ENCODE measurements at places on chromosomes 2 and 18.

DNA sequence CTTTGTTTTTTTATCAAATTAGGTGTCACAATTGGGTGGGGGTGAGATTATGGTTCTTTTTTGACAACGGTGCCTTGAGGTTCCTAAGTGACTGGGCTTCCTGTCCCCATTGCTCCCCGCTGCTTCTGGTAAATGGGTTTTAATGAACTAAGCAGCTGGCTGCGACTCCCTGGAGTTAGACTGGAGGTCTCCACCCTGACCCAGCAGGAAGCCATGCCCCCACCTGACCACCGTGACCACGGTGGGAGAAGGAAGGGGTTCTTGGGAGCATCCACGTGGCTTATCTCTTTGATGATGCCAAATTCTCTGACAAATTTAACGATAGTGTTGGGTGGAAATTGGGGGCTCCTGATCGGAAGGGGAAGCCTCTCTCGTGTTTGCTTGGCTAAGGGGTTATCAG, 12.2 kb downstream of the CNDP2 start:
- DNase-seq, result no peak

- DNase-seq, result no peak
Measured at GRCh38 chr2:8258406-8258805, 423.4 kb upstream of the ID2 start.

GRCh38 chr2:109295781-109296117, 166.7 kb downstream of the SH3RF3 start:
- DNase-seq, result no peak

DNA sequence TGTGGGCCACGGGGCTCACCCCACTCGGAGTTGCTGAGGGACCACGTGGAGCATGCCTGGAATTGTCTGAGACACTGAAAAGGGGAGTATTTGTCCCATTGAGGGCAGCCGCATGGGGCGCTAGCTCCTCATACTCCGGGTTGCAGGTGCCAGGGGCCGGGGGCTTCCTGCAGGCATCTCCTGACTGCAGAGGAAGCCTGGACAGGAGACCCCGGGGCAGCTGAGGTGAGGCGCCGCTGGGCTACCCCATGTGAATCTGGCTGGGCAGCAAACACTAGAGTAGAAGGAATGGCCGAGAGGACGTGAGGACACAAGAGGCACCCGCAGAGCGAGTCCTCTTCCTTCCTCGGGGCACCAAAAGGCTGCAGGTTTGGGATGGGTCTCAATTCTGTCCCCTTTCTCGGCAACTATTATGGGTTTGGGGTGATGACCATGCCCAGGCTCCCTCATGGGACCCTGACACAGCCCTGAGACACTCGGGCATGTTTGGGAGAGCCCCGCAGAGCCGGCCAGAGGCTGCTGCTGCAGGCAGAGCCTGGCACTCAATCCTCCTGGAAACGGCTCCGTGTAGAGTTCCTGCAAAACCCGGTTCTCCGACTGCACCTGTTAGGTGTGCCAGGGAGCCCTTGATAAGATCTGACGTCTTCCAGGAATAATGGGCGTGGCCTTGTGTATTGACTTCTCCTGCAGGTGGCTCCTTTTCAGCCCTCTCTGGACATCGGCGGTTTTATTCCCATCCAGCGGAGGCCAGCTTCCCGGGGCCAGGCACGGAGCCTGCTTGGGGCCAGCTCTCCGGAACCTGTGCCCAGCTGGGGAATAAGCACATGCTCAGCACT, 77.0 kb downstream of the CTIF start:
- no peak for DNase-seq

- DNase-seq, result no peak
Measured at GRCh38 chr2:129812071-129812470, 167.4 kb upstream of the RAB6C start.

- no peak for DNase-seq
Measured at GRCh38 chr2:65402323-65402722, 30.1 kb downstream of the SPRED2 start.

- DNase-seq, result no peak
Measured at GRCh38 chr2:184004289-184004947, 593.9 kb upstream of the ZNF804A start.

DNA sequence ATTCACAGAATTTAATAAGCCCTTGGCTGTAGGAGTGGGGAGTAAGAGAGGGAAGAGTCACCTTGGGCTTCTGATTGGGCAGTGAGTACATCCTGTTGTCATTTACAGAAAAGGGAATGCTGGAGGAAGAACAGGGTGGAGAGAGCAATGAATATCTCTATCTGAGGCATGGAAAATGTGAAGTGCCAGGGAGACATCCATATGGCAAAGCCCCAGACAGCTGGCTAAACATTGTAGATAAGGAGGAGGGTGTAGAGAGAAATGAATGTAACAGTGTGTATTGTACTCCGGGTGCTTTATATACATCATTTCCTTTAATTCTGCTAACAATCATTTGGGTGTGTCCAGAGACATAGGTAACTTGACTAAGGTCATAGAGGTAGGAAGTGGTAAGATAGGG, 103.5 kb downstream of the UPP2 start:
- no peak for DNase-seq

- DNase-seq, result no peak
Measured at GRCh38 chr18:64692826-64693225, 543.9 kb upstream of the LINC00305 start.

GRCh38 chr18:76443519-76444445, 51.3 kb downstream of the ZNF516 start:
- no peak for DNase-seq

DNA sequence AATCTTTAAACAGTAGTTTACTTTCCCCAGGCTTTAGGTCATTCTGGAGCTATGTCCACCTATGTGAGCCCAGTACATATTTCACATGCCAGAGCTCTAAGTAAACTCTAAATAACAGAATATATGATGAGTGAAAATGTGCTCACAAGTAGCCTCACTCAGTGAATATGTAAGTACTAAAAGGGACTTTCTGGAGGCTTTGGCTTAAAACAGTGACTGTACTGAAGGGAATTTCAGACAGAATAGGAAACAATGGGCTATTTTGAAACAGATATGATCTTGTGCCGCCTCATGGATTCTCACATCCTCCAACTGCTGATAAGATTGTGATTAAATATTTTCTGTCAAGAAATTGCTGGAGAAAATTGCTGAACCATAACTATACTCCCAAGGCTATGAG, 747.9 kb downstream of the SOCS6 start:
- no peak for DNase-seq

GRCh38 chr2:129885735-129886134, 93.7 kb upstream of the RAB6C start:
- DNase-seq, result peak; percentile 60

- no peak for DNase-seq
Measured at GRCh38 chr18:72652990-72653593, 109.0 kb upstream of the CBLN2 start.

DNA sequence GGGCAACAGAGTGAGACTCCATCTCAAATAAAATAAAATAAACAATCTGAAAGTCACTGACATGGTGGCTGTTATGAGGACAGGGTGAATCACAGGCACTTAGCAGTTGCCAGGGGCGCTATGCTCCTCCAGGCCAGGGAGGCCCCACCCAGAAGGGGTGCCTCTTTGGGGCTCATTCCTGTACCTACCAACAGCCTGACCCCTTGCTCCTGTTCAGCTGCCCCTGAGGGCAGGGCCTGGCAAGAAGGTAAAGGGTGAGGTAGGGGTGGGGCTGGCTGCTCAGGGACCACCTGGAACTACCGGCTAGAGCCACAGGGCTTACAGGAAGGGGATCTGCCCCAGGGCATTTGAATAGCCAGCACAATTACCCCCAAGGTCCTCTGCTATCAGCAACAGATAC, 60.3 kb downstream of the INPP5D start:
- DNase-seq, result no peak

DNA sequence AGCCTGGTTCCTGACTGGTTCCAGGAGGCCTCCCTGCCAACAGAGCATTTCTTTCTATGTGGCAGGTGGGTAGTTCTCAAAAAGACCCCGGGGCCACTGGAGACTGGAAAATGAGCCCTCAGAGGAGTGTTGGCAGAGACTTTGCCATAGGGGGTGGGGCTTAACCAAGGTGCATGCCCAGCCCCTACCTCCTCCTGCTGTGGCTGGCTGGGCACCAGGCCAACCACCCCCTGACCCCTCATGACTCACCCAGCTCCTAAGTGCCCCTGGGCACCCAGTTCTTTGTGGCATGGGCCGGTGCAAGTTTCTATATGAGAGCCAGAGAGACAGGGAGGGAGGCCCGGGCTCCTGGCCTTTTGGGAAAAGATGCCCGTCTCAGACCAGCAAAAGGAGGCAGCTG, 98.2 kb upstream of the SMAD2 start:
- no peak for DNase-seq

DNA sequence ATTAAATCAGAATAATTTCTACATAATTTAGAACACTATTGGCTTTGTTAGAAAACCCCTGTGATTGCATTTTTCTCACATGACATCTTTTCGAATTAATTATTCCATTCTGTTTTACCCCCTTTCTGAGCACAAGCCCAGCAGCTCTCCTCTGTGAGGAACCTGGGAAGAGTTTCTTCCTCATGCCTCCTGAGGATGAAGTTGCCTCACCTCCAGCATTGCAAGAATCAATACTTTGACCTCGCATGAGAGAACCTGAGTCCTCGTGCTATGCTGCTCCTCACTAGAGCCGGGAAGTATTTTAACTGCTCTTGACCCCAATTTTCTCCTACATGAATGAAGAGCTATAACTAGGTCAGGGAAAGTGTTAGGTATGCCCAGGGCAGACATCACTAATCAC, 77.1 kb upstream of the RAPH1 start:
- no peak for DNase-seq

DNA sequence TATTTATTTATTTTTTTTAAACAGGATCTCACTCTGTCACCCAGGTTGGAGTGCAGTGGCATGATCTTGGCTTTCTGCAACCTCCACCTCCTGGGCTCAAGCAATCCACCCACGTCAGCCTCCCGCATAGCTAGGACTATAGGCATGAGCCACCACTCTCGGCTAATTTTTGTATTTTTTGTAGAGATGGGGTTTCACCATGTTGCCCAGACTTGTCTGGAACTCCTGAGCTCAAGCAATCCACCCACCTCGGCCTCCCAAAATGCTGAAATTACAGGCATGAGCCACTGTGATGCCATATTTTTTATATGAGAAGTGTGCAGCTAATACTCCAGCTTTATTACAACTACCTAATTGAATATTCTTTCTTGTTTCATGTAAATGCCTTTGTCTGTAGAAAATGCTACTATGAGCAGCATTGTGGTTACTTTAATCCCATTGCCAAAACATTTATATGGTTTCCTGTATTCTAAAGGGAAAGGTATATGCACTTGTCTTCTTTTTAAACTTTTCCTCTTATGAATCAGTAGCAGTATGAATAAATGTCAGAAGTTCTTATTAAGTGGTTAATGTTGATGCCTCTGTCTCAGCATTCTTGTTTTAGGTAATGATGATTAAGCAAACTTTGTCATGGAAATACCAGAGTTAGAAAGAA, 9.5 kb upstream of the BCL2L11 start:
- no peak for DNase-seq

- DNase-seq, result no peak
Measured at GRCh38 chr2:28970464-28971160, 10.5 kb upstream of the TOGARAM2 start.

DNA sequence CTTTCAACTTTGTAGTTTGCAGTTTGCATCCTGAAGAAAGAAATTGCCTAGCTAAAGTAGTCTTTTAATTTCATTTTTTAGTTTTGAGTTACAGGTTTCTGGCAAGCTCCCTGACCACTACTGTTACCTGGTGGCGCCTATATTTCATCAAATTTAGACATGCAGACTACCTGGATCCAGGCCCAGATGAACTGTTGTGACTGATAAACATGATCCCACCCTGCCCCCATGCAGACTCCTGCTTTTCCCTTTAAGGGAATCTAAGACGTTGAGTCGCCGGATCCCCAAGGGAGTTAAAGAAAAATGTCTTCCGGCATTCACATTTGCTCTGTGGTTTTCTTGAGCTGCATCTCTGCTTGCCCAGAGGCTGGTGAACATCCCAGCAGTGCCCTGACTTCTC, 22.2 kb downstream of the METAP1D start:
- DNase-seq, result no peak

DNA sequence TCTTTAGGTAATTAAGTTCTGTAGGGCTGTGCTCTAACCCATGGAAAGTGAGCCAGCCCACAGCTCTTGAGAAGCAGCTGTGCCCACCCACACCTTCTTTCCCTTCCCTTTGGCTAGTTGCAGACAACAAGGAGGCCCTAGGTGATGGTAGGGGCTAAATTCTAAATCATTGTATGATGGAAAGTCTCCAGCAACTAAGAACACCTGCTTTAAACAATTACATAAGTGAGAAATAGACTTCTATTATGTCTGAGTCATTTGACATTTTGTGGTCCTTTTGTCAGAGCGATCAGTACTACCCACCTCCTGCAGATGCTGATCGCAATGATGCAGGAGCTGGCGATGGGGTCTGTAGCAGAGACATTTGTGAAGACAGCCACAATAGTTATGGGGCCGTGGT, 79.6 kb downstream of the TEX51 start:
- DNase-seq, result no peak

DNA sequence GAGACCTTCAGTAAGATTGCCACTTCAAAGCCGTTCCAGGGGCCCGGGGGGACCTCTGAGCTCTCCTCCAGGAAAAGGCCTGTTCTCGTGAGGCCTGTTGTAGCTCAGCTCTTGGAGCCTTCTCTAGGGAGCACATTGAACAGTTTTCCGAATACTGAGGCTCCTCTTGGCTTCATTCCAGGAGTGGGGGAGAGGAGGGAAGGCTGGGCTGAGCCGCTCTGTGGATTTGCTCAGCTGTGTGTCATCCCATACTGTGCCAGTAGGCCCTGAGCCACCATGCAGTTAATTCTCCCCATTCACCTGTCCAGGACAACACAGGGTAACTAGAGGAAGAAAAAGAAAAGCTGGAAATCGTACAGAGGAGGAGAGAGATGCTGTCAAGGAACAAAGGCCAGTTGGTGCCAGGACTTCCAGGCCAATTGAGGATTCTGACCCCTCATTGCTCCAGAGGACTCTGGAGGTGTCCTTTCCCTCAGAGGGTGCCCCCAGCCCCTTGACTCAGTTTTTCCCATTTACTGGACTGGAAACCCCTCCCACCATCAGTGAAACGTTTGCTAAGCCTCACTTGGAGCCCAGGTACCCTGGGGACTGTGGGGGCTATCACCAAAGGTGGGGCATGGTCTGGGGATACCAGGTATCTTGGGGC, 41.4 kb downstream of the HS1BP3 start:
- no peak for DNase-seq

DNA sequence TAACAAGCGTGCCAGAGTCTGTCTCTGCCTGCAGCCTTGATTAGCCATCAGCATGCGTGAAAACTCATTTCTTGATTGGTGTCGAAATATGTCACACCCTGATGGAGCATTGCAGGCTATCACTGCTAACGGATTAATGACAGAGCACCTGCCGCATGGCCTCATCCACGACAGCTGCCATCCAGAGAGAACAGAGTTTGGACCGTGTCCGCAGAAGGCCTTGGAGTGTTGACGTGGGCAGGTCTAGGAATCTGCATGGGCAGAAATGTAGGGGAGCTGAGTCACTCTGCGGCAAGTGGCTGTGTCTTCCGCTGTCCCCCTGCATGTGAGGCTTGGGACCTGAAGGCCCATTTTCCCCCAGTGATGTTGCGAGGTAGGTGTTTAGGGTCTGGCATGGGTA, 43.0 kb downstream of the KLHL29 start:
- DNase-seq, result no peak

- DNase-seq, result peak; percentile 77
Measured at GRCh38 chr2:96556441-96557330, 20.1 kb downstream of the ARID5A start.
